ENCODE measurements at places on chromosomes 7 and 10.

GRCh38 chr7:147261693-147262092 lies 1145.1 kb downstream of the CNTNAP2 start:
- no peak for DNase-seq

DNA sequence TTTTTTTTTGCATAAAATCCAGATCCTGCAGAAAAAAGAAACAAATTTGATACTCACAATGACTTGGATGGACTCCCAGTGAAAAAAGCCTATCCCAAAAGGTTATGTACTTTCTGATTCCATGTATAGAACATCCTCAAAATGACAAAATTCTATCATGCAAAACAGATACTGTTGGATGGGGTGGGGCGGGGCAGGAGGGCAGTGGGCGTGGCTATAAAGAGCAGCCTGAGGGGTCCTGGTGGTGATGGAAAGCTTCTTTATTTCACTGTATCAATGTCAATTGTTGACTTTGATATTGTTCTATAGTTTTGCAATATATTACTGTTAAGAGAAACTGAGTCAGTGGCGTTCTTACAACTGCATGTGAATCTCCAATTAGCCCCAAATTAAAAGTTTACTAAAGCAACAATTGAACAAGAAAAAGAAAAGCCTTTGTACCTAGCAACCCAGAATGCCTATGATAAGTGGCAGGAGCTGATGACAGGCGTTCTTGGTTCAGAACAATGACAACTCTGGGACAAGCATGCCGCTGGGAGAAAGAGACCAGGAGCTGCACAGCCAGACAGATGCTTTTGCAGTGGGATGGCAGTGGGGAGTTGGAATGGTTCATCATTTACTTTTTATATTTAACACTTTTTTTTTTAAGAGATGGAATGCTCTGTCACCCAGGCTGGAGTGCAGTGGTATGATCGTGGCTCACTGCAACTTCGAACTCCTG lies 101.9 kb downstream of the LHPP start:
- DNase-seq: no peak

DNA sequence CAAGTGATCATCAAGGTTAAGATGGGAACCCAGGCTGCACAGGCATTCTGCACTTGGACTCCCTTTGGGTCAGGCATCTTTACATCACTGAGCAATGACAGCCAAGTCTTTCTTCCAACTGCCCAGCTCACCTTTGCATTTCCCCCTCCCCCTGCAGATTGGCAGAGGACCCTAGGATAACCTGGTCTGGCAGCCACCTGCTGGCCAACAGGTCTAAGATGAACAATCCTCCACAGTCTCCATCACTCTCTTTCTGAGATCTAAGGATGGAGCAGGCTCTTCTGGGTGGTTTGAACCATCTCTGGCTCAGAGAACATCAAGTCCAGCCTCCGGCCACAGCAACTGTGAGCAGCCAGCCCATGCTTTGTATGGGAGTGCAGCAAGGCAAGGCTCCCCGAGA lies 75.8 kb downstream of the RAB11FIP2 start:
- no peak for DNase-seq

DNA sequence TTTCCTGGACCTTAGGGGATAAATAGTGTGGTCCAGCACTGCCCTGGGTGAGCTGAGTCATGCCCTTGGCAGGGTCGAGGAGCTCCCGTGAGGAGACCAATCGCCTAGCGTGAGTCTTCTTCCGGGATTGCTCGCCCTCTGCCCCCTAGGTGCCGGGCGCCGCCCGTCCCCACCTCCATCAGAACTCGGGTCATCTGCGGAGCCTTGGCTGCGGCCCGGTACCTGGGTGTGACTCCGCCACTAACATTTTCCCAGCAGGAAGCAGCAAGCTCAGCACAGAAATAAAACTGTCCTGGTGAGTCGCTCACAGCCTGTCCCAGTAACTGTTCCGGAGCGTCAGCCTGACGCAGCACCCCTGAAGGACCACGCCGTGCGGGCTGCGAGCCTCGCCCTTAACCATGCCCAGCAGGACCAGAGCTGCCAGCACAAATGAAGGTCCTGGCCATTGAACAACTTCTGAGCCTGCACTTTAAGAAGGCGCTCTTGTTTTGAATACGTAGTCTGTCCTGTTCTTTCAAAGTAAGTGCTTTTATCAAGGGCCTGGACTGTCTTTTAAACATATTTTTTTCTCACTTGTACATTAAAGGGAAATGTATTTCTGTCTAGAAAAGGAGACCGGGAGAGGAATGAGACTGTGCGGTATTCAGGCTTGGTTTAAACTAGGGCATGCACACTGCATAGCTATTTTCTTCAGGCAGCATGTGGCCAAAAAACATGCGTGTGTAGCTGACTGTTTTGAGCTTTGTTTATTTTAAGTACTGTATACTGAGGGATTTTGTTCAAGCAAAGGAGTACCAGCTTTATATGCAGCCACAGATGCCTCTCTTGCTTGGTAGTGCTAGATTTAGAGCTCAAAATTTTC lies 136.7 kb downstream of the HECW1 start:
- DNase-seq: peak; percentile 16

DNA sequence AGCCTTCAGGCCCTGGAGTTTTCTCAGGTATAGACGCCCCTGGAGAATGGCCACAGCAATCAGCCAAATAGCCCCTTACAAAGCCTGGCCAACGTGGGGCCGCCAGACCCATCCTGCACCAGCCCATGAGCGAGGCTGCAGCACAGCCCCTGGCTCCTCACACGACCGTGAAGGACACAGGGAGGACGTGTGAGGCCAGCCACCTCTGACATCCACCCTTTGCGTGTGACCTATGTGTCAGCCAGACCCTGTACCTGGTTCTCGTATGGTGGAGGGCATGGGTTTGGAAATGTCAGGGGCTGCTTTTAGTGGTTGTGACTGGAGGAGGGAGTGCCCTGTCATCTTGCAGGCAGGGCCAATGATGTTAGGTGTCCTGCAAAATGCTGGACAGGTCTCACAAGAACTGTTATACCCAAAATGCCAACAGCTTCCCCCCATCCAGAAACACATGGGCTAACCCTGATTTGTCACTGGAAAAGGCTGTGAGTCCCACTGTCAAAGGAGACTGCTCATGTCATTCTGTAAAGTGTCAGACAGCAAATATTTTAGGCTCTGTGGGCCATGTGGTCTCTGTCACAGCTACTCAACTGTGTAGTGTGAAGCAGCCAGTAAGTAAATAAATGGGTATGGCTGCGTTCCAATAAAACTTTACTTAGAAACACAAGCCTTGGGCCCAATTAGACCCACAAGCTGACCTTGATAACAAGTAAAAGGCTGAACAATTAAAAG lies 30.0 kb downstream of the NOD1 start:
- DNase-seq: no peak

DNA sequence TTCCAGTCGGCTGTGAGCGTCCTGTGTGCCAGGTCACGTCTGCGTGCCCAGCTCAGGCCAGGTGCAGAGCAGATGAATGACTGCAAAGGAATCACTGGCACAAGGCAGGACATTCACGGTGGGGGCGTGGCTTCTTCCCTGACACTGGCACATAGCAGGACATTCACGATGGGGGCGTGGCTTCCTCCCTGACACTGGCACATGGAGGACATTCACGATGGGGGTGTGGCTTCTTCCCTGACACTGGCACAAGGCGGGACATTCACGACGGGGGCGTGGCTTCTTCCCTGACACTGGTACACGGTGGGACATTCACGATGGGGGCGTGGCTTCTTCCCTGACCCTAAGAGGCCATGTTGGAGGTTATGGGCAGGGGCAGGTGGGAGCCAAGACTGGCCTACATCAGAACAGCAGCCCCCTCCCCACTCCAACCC lies 64.3 kb downstream of the MYL10 start:
- no peak for DNase-seq

GRCh38 chr10:104300002-104300735 lies 31.2 kb downstream of the GSTO2 start:
- DNase-seq: peak; percentile 77

GRCh38 chr7:114856625-114857024 lies 65.3 kb upstream of the MDFIC start:
- no peak for DNase-seq

DNA sequence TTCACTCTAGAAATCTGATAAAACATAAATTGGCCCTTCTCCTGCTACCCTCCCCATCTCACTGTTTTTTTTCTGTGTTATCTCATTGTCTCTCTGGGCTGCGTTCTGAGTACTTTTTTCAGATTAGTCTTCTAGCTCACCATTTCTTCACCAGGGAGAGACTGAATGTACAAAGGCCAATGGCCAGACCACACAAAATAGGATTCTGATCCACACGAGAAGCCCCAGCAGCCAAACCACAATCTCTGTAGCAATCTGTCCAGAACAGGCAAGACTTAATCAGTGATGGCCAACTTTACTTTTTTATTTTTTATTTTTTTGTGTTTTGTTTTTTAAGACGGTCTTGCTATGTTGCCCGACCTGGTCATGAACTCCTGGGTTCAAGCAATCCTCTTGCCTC lies 55.9 kb upstream of the PAPSS2 start:
- no peak for DNase-seq

DNA sequence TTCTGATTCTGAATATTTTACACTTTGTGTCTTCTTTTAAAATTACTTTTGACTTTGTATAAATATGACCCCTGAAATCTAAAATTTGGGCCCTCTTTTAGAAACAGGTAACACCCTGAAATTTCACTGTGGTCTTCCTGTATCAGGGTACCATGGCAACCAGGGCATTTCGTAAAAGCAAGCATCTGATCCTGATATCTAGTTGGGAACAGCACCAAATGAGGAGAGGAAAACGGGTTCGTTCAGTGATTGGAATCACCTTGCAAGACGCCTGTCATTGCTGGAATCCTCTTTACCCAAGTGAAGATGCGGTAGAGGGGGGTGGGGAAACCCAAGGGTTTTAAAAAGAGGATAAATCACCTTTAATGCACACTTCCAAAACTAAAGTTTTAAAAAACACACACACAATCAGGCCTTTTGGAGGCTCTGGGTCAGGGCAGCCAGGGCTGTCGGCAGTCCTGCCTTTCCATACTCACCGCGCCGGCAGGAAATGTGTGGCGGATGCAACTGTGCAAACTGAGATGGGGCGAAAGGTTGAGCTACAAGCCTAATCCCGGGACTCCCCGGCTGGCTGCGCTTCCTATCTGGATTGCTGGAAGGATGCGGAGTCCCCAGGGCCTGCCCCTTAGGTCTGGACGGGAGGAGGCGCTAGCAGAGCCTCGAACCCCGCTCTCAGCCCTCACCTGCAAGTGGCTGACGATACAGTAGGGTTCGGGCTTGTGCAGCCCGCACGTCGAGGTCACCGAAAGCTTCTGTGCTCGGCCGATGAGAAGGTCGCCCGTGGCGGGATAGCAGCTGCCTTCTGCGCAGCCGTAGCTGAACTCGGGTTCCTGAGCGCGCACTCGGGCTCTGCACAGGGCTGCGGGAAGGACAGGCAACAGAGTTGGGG lies 1.8 kb downstream of the LAMB1 start:
- DNase-seq: no peak

GRCh38 chr7:88509341-88509740 lies 202.6 kb upstream of the STEAP4 start:
- DNase-seq: no peak

GRCh38 chr10:69897999-69898398 lies 96.3 kb downstream of the COL13A1 start:
- DNase-seq: no peak

- DNase-seq: no peak
These were observed 488.8 kb upstream of the ZMIZ1 start for GRCh38 chr10:78579995-78580394.

GRCh38 chr10:93266858-93267257 lies 193.2 kb downstream of the CYP26A1 start:
- no peak for DNase-seq

GRCh38 chr7:30237271-30237695 lies 47.1 kb upstream of the ZNRF2 start:
- no peak for DNase-seq

DNA sequence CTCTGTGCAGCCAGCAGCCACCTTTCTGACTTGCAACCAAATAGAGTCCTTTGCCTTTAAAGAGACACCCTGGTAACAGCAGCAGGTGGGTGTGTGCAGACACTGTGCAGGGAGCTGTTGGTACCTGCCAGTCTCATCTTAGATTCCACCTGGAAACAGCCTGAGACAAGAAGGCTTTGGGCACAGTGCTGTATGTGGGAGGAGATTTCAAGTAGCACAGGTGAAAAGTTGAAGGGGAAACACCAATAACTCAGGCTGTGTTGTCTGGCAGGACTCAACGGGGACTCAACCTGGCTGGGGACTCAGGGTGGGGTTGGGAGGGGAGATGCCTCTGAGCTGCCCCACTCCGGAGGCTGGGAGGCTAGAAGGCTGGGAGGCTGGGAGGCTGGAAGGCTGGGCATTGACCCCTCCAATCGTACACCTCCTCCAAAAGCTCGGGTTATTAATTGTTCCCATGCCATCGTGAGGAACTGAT lies 6.7 kb downstream of the CPXM2 start:
- no peak for DNase-seq

DNA sequence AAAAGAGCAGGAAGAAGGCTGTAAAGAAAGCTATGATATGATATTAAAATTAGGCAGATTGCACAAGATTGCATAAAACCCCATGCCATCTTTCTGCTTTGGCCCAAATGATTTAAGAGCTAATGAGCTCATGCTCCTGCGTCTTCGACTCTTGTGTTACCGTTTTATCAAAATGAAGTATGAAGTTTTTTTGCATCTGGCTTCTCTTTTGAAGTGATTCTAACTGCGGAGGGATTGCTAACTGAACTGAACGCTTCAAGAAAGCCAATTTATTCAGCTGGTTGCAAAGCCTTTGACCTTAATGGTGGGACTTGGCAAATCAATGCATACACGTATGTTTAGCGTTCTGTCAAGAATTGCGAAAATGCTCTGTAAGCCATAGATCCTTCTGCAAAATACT lies 282.9 kb downstream of the TWIST1 start:
- DNase-seq: no peak

DNA sequence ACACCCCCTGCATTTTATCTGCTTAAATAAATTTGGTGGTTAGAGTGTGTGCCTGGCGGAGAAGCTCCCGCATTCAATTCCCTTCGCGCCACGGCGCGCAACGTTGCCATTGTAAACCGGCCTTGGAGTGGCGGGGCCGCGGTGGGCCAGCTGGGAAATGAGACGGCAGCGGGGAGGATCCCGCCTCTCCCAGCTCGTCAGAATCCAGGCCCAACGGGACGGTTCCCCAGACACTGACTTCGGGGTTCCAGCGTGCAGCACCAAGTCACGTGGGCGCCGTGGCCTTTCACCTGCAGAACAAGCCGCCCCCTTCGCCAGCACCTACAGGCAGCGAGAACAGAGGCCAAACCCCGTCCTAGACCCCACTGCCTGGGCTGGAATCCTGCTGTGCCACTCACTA lies 103.4 kb downstream of the GRID1 start:
- no peak for DNase-seq

- DNase-seq: no peak
These were observed 25.8 kb upstream of the PCGF5 start for GRCh38 chr10:91194497-91195179.

DNA sequence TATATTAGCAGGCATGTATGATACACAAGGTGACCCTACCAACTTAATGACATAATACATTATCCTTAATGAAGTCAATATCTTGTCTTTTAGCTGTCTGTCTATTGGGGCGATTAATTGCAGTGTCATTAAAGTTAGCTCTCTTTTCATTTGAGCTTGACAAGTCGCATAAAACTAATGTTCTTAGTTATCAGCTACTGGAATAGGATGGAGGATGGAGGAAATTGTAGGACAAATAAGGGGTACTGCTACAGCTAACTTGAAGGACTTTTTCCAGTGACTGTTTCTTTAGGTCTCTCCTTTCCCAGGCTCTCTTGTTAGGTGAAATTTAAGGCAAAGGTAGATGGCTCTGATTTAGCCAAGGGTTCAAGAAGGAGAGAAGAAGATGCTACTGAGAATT lies 506.4 kb downstream of the LRMDA start:
- no peak for DNase-seq

GRCh38 chr7:73350306-73351068 lies 22.5 kb downstream of the FKBP6 start:
- no peak for DNase-seq
